ENCODE measurements at places on chromosomes 13 and 19. TPM values are rescaled to one million over a fixed set of nuclear protein-coding genes. Genes with fewer than 3 reads are reported as not detected.

- no peak for DNase-seq
Observed at GRCh38 chr13:95375706-95376105, 74.5 kb upstream of the ABCC4 start.

DNA sequence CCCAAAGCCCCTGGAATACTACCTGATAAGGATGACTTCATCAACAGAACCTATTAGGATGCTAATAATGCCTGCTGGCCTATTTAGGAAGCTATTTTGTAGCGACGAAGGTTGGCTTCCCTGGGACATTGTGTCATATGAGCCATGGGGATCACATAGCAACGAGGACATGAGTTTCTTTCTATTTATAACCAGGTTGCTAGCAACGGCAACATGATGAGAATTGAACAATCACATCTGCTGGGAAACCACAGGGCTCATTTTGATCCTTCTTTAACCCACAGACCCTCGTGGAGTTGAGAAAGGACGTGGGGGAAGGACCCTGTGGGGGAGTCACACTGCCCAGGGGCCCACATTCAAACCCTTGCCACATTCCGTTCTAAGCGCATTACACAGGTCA is 172.2 kb downstream of the COL4A1 start:
- DNase-seq: no peak

GRCh38 chr19:52095172-52096014 is at the start of gene ZNF841:
ZNF841 (minus strand) TSS chr19:52095765; CDS start chr19:52084801, 10,964 bp downstream.
- peak; percentile 86 for DNase-seq

GRCh38 chr13:50127726-50128291 is 112.6 kb downstream of the KCNRG start:
- no peak for DNase-seq

GRCh38 chr13:70310396-70311119 is 202.3 kb upstream of the KLHL1 start:
- DNase-seq: peak; percentile 32

- DNase-seq: no peak
Observed at GRCh38 chr19:4980067-4980466, 11.2 kb downstream of the KDM4B start.

DNA sequence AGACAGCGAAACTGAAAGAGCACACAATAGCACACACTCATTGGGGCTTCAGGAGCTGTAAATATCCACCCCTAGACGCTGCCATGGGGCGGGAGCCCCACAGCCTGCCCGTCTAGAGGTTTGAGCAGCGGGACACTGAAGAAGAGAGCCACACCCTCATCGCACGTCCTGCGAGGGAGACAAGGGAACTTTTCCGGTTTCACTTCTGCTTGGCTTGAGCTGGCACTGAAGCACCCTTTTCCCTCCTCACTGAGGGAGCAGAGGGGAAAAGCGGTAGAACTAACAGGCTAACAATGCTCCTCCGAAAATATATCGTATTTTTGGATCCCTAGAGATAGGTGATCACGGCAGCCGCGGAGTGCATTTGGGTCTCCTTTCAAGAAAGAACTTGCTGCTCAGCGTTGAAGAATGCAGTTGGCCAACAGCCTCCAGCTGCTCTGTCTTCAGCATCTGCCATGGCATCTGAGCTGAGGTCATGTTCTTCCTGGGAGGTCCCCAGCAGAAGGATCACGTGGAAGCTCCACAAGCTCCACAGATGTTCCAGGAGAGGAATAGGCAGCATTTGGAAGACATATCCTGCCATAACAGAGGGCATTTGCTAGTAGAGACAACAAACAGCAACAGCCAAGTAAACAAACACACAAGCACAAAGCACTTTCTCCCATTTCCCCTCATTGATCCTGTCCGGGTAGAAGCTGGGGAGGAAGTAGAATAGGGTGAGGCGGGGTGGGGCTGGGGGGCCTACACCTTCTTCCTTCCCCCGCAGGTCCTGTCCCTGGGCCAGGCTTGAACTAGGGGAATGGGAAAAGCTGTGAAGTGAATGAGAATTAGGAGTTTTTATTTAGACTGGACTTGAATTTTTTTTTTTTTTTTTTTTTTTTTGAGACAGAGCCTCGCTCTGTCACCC is 44.8 kb upstream of the ALOX5AP start:
- peak; percentile 83 for DNase-seq

DNA sequence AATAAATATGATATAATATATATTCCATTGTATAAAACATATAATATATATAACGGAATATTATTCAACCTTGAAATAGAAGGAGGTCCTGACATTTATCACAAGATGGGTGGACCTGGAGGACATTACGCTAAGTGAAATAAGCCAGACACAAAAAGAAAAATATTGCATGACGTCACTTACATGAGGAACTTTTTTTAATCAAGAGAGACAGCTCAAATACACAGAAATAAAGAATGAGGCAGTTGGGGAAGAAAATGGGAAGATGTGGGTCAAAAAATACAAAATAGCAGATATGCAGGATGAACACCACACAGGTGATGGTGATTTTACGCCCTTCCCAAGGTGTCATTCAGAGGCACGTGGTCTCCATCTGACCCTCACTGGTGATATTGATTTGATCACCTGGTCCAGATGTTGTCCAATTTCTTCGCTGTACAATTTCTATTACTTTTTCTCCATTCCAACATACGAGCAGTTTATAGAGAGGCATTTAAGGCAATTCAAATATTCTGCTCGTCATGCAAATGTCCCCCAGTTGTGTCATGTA is 513 bp upstream of the ZNF317 start:
- DNase-seq: peak; percentile 14

DNA sequence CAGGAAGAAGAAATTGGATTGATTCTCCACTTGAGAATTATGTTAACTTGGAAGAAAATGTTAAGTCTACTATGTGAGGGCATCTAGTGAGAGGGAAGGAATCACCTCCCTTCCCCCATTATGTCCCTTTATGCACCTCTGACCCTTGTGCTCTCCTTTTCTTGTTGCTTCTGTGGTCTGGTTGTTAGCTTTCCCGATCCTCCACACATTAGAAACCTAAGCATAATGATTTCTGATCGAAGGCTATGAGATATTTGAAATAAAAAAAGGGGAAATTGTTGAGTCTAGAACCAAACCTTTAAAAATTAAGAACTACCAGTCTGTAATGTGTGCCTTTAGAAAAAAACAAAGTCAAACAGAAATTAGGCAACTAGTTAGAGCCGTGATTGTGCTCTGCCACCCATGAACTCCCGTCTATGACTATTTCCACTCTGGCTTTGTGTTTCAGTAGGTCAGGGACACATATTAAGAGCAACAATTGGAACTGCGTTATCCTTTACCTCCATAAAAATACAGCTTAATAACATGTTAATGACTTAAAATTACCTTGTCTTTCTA is 463 bp upstream of the GPC6 start:
- no peak for DNase-seq

The CLIP3 gene
- polyA plus RNA-seq: 24.3 TPM

The PGLYRP1 gene
- polyA plus RNA-seq: 1.1 TPM

The PSG2 gene
- polyA plus RNA-seq: 0.50 TPM

The PEAK3 gene
- 0.18 TPM for polyA plus RNA-seq

The NAPSA gene
- 23.2 TPM for polyA plus RNA-seq

The C19orf67 gene
- polyA plus RNA-seq: not detected

The LRP3 gene
- 25.4 TPM for polyA plus RNA-seq

The SOHLH2 gene
- polyA plus RNA-seq: 4.5 TPM

The CEACAM8 gene
- 0.45 TPM for polyA plus RNA-seq
